ENCODE measurements at places on chromosomes 2 and 18.

GRCh38 chr2:179711375-179711774 is 150.0 kb downstream of the ZNF385B start:
- DNase-seq, result no peak

- DNase-seq, result no peak
Observed at GRCh38 chr2:196136151-196136550, 35.2 kb downstream of the STK17B start.

GRCh38 chr18:12862467-12862866 is 21.6 kb downstream of the PTPN2 start:
- no peak for DNase-seq

GRCh38 chr2:37573451-37574388 is 97.7 kb downstream of the CDC42EP3 start:
- DNase-seq, result no peak

DNA sequence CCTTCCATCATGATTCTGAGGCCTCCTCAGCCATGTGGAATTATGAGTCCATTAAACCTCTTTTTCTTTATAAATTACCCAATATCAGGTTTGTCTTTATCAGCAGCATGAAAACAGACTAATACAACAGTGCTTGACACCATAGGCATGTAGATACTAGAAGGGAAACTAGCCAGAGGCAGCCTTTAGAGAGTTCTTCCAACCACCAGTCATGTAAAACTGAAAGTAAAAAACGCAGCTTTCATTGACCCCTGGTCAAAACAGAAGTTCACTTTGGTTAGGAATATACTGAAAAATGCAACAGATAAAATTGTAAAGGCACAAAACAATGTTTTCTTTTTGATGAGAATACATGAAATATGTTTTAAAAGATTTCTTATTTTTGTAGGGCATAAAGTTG is 122.8 kb upstream of the L3MBTL4 start:
- no peak for DNase-seq

- no peak for DNase-seq
Observed at GRCh38 chr2:160647967-160648685, 154.5 kb upstream of the RBMS1 start.

- DNase-seq, result no peak
Observed at GRCh38 chr2:24558781-24559472, 67.9 kb downstream of the NCOA1 start.

DNA sequence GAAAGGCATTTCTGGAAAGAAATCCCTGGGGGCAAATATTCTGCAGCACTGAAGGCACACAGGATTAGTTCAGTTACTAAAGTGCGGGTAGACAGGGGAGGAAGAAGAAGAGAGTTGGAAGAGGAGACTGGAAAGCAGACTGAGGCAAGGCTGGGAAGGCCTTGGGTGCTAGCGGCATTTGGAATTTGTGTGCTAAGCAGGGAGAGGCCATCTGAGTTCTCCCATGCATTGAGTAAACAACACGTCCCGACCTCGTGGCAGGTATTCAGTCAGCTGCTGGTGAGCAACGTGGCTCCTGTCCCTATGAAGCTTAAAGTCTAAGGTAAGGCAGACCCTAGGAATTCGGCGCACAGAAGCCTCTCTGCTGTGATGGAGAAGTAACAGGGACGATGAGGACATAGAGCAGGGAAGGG is 30.7 kb downstream of the ATP8B1 start:
- no peak for DNase-seq

DNA sequence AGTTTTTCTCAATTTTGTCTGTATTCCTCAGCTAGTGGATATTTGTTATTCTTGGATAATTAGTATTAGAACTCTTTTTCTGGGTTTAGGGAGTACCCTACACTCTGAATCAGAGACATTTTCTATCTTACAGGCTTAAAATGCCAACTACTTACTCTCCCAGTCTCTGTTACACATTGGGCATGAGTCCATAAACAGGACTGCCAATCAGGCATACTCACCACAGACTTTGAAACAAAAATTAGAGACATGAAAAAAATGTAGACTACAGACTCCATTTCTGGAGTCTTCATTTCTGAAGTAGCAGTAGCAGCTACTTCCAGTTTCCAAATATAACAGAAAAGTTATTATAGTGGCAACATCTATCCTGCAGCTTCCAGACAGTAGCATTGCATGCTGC is 279.7 kb downstream of the MBD5 start:
- DNase-seq, result no peak

GRCh38 chr2:232333361-232334135 is 45.0 kb upstream of the ALPP start:
- DNase-seq, result peak; percentile 70

GRCh38 chr2:10691521-10691920 is 1.7 kb upstream of the NOL10 start:
- DNase-seq, result no peak

DNA sequence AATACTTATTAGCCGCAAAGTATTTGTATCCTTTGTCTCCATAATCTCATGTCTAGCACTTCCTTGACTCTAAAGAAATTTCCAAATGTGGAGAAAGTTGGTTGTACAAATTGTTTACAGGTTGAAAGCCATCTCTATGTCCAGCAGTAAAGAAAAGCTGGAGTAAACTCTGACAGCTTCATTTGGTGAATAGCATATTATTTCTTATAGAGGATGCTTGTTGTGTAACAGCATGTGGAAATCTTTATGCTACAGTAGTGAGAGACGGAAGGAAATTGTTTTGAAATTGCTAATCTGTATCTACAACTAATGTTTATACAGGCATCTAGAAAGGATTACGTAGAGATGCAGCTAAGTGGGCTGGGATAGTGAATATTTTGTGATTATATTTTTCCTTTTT is 78.5 kb downstream of the UGGT1 start:
- DNase-seq, result no peak

- DNase-seq, result no peak
Observed at GRCh38 chr2:165406173-165406572, 63.3 kb upstream of the CSRNP3 start.

DNA sequence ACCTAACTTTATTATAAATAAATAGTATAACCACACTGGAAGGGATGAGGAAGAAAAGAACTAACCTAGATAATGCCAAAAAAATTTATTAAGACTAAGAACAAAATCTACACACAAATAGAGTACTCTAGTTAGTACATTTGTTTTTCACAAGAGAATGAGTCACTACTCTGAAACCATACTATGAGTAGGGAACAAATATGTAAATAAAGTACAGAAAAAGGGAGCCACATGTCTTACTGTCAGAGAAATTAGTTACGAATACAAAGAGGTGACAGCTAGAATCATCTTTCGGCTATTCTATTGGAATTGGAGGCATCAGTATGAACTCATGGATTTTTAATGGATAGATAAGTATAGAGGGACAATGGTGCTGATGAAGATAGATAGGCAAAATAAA is 150.5 kb downstream of the COPS8 start:
- no peak for DNase-seq

GRCh38 chr2:212078103-212078502 is 460.5 kb downstream of the ERBB4 start:
- no peak for DNase-seq

GRCh38 chr2:50746526-50746925 is 285.4 kb downstream of the NRXN1 start:
- DNase-seq, result no peak

DNA sequence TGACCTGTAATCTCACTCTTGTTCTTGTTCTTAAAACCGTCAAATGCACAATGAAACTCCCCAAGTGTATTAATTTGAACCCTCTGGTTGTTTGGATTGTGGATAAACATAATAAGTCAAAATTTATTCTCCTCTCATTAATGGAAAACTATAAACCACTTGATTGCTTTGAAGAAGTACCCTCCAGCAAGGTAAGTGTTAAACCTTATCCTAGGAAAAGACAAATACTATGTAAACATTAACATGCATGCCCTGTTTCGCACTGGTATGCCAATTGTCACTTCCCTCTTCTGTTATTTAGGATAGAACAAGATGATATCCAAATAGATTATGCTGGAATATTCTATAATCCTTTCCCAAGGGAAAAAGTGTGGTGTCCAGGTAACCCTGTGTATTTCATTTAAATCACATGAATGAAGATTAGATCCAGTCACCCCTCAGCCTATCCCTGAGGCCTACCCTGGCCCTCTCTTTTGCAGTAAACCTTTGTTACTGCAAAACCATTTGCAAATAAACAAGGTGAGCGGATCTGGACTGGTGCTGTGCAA is 1.3 kb downstream of the ADI1 start:
- no peak for DNase-seq

- peak; percentile 11 for DNase-seq
Observed at GRCh38 chr2:152336854-152337510, 2.0 kb downstream of the FMNL2 start.

- no peak for DNase-seq
Observed at GRCh38 chr18:22961156-22961555, 28.0 kb downstream of the RBBP8 start.

GRCh38 chr2:64488050-64488974 is 34.4 kb downstream of the LGALSL start:
- DNase-seq, result peak; percentile 46

GRCh38 chr2:159891917-159892730 is 94.1 kb upstream of the CD302 start:
- DNase-seq, result no peak

- DNase-seq, result no peak
Observed at GRCh38 chr18:9992300-9992972, 78.6 kb downstream of the VAPA start.

DNA sequence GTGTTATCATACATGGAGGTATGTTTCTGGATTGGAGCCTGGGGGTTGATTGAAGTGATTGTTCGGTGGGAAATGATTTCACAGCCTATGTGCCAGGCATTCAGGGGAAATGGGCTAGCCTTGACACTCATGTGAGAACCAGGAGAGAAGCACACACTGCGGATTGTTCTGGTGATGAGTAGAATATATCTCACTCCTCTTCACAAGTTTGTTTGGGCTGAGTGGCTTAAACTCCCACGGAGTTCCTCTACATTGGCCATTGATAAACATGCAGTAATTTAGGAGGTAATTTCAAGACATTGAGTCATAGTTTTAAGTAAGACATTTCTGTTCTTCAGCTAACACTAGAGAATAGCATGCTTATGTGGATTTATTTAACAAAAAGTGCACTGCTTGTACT is 498.9 kb upstream of the NETO1 start:
- DNase-seq, result no peak

DNA sequence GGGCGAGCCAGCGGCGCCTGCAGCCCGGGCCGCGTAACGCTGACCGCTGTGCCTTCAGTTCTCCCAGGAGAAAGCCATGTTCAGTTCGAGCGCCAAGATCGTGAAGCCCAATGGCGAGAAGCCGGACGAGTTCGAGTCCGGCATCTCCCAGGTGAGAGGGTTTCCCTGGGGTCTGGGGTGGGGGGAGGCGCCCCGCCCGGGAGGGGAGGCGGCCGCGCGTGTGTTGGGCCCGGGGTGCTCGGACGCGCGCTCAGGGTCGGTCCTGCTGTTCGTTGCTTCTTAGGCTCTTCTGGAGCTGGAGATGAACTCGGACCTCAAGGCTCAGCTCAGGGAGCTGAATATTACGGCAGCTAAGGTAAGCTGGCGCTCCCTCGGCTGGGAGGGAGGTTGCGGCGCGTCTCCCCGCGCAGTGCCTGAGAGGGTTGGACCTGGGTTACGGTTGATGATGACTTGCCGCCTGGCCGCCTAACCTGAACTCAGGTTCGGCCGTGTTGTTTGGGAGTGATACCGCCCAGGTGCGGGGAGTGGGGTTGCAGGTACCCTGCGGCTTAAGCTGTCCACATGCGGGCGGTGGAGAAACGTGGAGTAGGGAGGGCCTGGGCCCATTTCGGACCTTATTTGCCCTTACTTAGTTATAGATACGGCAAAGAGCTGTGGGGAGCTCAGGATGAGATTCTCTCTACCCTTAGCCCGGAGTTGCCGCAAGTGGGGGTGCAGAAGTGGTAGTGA is 638 bp downstream of the RPS7 start:
- DNase-seq, result no peak

DNA sequence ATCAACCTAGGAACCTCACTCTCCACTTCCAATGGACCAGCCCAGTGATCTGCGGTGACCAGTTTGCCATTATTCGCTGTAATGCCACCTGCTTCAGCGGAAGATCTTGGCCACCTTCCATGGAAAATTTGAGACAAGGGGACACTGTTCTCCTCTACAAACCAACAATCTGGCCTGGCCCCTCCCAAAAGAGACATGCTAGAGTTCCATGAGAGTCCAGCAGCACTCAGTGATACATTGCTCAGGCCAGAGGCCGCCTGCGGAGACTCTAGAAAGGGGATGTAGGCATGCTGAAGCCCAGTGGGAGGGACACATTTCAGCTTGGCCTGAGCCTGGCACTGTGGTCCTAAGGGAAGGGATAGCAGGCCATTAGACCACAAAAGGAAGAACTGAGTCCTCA is 58.3 kb downstream of the COL6A3 start:
- DNase-seq, result no peak

DNA sequence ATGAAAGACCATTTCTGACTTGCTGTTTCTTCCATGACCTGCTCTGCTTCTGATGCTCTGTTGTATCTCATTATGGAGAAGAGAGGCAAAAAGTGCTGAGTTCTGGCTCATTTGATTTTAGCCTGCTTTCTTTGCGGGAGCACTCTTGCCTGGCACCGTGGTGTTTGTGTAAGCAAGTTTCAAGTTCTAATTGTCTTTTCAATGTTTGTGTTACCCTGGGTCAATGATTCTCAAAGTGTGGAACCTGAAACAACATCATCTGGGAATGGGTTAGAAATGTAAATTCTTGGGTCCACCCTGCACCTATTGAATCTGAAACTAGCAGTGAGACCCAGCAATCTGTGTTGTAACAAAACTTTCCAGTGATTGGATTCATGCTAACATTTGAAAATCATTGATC is 85.5 kb upstream of the STON1 start:
- DNase-seq, result no peak

GRCh38 chr2:217382794-217383193 is 522.9 kb upstream of the TNP1 start:
- DNase-seq, result no peak

DNA sequence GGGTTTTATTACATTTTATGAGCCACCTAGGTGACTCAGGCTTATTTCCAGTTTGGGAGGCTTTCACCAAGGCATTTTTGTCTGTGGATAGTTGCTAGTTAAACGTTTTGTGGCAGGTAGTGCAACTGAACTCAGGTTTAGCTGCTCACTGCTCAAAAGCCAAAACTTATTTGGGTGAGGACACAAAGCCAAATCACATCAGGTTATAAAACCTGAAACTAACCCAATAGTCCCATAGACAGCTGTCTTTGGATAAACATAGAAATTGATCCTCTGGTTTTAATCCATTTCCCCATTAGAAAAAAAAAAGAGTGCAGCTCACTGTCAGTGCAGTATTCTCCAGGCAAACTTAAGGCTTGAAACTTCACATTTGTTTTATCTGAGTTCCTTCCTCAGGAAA is 362.6 kb upstream of the TFPI start:
- DNase-seq, result no peak

DNA sequence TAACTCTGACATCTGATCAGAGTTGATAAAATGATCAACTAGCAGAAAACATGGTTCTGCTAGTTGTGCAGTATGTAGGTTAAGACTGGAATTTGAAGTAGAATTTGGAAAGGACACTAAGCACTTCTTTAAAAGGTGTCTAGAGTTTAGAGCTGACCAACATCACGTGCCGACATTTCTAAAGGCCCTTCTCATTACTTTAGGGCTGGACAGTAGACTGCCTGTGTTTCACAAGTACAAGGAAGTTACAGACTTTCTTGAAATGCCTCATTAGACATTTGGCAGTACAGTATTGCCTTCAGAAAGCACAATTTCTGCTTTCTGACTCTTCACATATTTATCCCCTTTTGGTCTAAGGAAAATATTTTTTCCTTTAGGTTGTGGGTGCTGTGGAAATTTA is 255.3 kb downstream of the ZNF385B start:
- no peak for DNase-seq

GRCh38 chr2:84942964-84943421 is 28.0 kb upstream of the KCMF1 start:
- no peak for DNase-seq

- no peak for DNase-seq
Observed at GRCh38 chr18:52822160-52822559, 482.2 kb downstream of the DCC start.

Data from 8988T (cell line).